ENCODE measurements at places on chromosomes 1 and 21.
A peak's percentile ranks its signal among the peaks of the same experiment; 100 is the strongest.

DNA sequence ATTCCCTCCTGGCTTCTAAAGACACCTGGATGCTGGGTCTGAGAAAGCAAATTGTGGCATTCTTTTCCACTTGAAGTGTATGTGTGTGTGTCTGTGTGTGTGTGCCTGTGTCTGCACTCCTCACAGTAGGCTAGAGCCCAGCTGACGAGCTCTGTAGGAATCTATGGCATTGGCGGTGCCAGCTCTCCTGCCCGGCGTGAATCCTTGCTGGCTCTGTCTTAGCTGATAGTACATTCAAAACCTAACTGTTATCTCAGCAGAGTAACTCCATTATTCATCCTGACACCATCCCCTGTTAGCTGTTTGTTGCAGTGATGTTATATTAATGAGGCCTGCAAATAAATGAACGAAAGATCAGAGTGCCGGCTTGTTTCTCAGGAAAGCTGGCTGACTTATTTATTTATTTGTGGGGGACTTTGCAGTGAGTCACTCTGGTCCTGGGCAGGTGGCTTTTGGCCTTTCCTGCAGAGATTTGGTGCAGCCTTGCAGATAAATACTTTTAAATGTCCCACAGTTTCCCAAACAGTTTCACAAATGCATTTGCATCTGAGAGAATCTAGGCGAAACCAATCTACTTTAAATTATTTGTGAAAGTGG, 160.6 kb upstream of the CD34 start:
- no peak for DNase-seq

- no peak for DNase-seq
Observed at GRCh38 chr21:39385299-39386145, 36.6 kb upstream of the HMGN1 start.

- peak; percentile 96 for DNase-seq
Observed at GRCh38 chr1:15178571-15179484, 25.3 kb downstream of the TMEM51 start.

- no peak for DNase-seq
Observed at GRCh38 chr1:28986306-28986910, 72.0 kb downstream of the EPB41 start.

DNA sequence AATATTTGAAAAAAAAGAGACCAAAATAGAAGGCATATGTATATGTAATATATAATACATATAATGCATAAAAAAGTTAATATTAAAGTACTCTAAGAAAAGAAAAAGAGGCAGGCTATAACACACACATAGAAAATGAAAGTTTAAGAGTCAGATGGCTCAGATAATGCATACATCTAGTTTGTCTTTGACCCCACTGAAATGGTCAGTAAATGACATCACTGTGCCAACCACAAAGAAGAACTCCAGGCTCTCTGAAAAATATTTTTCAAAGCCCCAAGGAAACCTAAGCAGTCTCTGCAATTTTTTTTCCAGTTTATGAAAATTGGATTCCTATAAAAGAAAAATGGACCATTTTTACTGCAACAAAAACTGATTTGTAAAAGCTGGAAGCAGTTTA, 55.4 kb upstream of the SCYL3 start:
- no peak for DNase-seq

- no peak for DNase-seq
Observed at GRCh38 chr1:184632415-184633175, 122.1 kb downstream of the EDEM3 start.

DNA sequence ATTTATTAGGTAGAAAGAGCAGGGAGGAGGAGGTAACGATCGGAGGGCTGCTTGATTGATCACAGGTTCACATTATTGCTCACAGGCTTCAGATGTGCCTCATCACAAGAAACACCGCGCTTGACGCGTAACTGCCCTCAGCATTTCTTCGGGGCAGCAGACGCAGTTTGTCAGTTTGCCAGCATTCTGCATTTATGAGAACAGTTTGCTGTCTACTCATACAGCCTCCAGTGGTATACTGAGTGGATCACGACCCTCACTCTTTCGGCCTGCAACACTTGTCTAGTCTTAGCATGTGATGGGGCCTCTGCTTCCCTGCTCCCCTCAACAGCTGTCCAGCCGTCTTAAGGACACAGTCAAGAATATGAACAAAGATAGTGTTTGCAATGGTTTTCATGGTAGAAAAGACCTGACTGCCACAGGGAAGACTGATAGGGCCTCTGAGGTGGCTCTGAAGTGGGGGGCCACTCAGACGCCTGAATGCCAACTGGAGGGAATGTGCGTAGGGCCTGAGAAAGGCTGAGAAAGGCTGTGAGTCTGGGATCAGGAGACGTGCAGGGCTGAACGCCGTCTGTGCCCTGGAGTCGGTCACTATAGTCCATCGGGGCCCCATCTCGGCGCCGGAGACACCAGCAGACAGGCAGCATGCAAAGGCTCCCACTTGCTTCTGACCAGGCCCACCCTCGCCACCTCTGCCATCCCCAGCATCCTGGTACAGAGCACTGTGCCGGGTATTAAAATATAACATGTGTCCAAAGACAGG, 45.0 kb downstream of the UBE2G2 start:
- no peak for DNase-seq

GRCh38 chr21:31011412-31011811, 26.9 kb downstream of the KRTAP19-8 start:
- DNase-seq = no peak

GRCh38 chr1:67734323-67734690, 49.3 kb downstream of the GADD45A start:
- no peak for DNase-seq

DNA sequence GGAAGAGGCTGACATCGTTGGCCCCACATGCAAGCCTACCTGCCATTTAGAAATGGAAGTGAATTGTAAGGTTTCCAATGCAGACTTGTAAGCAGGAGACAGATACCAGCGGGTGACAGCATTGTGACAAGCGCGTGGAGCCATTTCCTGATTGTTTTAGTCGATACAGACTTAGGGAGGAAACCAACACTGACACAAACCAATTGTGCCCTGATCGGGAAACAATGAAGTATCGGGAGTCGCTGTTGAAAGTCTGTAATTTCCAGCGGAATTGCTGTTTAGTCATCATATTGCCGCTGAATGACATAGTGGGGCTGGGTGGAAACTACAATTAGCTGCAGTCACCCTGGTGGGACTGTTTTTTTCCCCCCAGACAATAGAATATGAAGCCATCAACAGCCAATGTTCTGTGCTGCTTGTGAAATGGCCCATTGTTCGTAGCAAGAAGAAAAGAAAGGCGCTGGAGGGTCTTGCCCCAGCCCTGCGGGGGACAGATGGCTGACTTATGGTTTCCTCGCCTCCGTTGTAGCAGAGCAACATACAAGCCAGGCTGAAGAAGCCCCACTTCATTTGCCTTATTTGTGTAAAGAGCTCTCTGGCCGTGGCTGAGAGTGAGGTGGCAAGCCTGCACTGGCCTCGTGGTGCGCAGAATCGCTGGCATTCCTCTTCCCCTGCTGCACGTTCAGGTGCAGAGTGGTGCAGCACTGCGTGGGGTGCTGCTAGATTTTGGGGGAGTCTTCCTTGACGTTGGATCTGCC, 462.7 kb downstream of the CAMTA1 start:
- DNase-seq = no peak

- DNase-seq = no peak
Observed at GRCh38 chr1:26259578-26259977, 20.3 kb upstream of the SH3BGRL3 start.

DNA sequence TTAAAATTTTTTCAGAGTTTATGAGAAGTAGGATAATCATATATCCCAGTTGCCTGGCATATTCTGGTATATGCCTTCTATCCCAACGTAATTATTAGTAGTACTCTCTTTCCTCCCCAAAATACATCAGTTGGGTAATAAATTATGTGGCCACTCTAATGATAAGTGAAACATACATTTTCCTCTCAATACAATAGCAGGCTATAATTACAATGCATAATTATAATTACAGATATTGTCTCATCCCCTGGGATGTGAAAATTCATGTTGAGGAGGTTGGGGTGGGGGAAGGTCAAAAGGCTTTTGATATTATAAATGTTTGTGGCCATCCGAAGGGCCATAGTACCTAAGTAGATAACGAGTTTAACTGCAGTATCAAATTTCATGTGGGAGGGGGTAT, 277.1 kb downstream of the ST6GALNAC3 start:
- no peak for DNase-seq

- DNase-seq = no peak
Observed at GRCh38 chr1:211925016-211925415, 94.5 kb upstream of the LPGAT1 start.

DNA sequence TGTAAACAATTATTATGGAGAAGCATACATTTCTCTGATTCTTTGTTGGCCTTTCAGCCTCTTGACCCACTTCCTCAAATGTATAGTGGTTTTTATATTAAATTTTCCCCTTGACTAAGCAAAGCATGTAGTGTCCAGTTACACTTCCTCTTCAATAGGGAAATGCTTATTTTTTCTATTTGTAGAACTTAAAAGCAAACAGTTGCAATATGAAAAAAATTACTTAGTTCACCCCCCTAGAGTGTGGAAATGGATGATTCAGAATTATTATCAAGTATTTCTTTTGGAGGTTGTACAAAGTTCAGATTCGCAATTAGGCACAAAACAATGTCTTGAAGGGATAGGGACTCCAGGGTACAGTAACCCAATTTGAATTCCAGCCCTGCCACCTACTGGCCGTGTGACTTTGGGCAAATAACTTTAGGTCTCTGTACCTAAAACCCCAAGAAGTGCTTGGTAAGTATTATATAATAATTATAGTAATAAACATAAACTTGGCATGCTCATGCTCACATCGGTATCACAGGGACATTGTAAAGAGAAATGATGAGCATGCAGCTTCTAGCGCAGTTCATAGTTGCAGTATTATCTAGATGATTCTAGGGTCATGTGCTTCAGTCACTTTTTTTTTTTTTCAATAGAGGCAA, 28.6 kb upstream of the IFNGR2 start:
- no peak for DNase-seq

GRCh38 chr1:193115629-193116227, 6.1 kb upstream of the CDC73 start:
- peak; percentile 99 for DNase-seq

DNA sequence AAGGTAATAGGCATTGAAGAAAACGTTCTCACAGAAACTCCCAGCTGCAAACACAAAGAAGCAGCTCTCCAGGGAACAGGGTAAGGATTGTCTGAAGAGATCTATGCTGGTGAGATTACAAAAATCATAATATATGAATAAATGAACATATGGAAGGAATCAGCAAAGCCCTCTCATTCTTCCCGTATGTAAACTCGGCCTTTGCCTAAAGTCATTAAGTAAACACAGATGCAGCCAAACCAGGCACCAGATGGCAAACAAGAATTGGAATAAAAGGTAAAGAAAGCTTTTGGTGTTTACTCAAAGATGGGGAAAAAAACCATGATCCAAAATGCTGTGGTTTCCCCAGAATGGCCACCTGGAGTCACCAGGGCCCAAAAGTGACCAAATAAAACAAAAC, 76.6 kb upstream of the HOOK1 start:
- DNase-seq = no peak

DNA sequence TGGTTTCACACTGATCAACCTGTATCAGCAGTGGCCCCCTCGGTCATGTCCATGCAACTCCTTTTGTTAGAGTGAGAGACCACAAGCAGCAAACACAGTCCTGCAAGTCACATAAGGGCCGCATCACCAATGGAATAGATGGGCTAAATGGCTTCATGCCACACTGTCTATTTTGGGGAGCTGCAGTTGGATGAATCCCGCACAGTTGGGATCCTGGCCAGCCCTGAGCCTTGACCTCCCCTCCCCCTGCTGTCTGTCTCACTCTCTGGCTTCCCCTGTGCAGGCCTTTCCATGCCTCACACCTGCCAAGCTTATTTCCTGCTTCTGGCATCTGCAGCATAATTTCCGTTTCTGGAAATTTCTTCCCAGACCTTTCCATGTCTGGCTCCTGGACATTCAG, 57.0 kb downstream of the CNIH3 start:
- DNase-seq = no peak

- peak; percentile 92 for DNase-seq
Observed at GRCh38 chr1:214264196-214264595, 16.8 kb upstream of the SMYD2 start.

- DNase-seq = peak; percentile 45
Observed at GRCh38 chr1:202291961-202292712, 49.6 kb downstream of the UBE2T start.

DNA sequence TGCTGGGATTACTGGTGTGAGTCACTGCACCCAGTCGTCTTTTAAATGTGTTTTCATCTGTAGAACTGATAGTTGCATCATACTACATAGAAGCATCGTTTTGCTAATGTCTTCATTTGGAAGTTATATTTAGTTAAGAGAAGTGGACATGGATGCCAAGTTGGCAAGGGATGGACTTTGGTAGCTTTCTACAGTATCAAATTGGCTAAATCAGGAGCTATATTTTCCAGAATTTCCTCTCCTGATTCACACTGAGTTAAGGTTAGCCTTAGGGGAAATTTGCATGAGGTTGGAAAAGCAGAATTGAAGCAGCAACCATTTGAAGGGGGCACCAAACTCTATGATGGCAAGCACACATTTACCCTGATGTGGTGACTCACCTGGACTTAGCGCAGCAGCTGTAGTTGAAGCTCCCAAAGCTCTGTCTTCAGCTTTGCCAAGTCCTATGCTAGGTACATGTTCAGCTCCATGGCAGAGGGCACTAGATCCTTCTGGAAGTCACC, 43.9 kb downstream of the DUSP10 start:
- no peak for DNase-seq

GRCh38 chr1:214957330-214958137, 125.0 kb upstream of the KCNK2 start:
- DNase-seq = peak; percentile 15

DNA sequence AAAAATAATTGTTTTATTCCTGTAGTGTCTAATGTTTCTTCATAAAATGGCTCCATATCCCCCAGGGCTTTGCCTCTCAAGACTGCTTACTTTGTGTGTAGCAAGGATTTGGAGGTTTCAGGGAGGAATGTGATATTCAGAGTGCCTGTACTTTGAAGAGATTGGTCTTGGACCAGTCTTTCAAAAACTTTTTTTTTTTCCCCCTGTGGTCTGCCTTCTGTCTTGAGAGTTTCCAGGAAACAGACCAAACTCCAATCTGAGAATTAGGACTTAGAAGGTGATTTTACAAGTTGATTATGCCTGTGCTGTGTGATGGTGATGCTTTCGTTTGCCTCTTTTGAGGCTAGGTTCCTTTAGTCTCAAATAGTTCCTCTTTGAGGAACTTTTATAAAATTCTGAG, 25.9 kb downstream of the GABPA start:
- no peak for DNase-seq

DNA sequence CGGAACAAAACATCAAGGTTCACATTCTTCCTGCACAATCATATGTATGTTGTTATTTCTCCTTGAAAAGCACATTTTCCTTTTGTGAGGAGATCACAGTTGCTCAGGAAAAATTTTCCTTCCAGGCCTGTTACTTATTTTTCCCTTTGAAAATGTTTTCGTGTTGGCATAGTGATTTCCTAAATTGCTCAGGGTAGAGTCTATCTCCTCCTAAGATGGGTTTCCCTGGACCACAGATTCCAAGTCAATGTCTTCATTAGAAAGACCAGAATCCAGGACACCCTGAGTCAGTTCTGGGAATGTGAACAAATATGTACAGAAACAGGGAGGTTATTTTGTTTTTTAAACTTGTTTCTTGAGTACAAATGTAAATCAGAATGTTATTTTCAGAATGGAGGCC, 94.3 kb upstream of the C1orf105 start:
- no peak for DNase-seq
